ENCODE measurements at places on chromosomes 7 and 10.

- no peak for DNase-seq
These were observed 35.2 kb downstream of the MCU start for GRCh38 chr10:72727130-72727529.

- no peak for DNase-seq
These were observed 29.5 kb downstream of the GRIFIN start for GRCh38 chr7:2446676-2447075.

DNA sequence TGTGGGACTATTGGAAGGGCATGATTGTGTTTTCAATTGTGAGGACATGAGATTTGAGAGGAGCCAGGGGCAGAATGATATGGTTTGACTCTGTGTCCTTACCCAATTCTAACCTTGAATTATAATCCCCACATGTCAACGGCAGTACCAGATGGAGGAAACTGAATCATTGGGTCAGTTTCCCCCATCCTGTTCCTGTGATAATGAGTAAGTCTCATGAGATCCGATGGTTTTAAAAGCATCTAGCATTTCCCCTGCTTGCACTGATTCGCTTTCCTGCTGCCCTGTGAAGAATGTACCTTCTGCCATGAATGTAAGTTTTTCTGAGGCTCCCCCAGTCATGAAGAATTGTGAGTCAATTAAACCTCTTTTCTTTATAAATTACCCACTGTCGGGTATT lies 1367.1 kb downstream of the XPNPEP1 start:
- no peak for DNase-seq

DNA sequence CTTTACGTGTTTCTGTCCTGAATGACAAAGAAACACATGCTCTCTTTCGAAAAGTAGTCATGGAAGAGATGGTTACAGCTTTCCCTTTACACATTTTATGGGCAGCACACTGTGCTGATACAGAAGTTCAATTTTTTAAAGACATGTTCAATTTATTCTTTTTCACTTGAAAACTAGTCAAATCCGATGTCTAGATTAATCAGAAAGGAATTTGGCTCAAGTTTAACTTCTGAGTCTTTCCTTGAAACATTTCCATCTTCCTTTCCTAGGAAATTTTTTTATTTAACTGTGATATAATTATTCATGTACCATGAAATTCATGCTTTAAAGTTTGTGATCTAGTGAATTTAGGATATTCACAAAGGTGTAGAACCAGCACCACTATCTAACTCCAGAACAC lies 360.1 kb downstream of the TNS3 start:
- DNase-seq: no peak

DNA sequence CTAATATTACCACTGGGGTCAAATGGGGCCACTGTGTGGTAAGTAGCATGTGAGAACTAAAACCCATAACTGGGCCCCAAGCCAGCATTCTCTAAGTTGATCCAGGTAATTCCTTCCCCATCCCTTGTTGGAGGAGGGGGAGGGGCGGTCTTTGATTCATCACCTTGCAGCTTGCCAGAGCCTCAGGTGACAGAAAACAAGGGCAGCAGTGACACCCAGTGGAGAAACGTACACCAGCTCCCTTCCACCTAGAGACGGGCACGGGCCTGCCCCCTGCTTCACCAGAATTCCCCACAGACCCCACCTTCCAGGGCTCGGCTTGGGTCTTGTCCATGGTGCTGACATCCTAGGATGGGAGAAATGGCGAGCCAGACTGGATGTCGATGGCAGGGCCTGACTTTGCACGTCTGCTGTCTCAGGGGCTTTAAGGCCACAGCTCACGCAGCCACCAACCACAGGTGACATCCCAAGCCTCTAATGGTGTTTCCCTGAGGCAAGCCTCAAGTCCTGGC lies 102.0 kb downstream of the STRA8 start:
- peak; percentile 94 for DNase-seq

DNA sequence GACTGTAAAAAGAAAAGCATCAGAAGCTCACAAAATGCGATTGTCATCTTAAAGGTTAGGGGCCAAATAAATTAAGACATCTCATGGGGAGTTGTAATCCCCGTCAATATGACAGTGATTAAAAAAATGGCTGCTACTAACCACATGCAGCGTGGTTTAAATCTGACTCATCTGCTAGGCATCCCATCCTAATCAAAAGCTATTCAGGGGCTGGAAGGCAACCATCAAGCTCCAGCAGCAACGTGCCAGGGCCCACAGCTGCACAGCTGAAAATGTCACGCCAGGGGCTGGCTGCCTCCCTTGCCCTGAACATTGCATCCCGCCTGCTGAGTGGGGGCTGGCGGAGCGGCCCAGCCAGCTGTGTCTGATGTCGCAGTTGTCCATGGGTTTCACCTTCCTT lies 66.3 kb upstream of the FRMD4A start:
- DNase-seq: peak; percentile 50

- no peak for DNase-seq
These were observed 72.1 kb upstream of the SH2B2 start for GRCh38 chr7:102214477-102215072.

- DNase-seq: no peak
These were observed 155.9 kb upstream of the EGR2 start for GRCh38 chr10:62972103-62972502.

DNA sequence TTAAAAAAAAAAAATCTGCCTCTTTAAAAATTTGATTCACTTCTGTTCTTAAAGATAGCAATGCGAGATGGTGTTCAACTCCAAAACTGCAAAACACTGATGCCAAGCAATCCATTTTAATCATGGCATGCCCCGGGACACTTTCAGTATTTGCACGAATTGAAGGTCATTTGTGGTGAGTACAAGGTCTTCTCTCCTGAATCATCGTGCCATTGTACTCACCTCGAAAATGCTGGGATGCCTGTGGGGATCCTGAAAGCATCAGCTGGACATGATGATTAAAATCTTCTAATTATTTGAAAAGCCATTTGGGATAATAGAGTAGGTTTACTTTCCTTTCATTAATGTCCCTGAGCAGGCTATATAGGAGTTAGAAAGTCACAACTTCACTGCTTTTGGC lies 125.1 kb upstream of the NRP1 start:
- no peak for DNase-seq

- peak; percentile 33 for DNase-seq
These were observed 1247.8 kb downstream of the GATA3 start for GRCh38 chr10:9302140-9302746.
